ENCODE measurements at places on chromosomes 11 and 22.

GRCh38 chr11:107140983-107141382, 122.7 kb upstream of the GUCY1A2 start:
- DNase-seq = no peak

GRCh38 chr11:288478-289397, at the start of gene PGGHG:
Gene PGGHG (plus strand): TSS chr11:289126. CDS start chr11:289817, 691 bp downstream.
- DNase-seq = no peak

GRCh38 chr11:123518496-123519054, 88.5 kb downstream of the GRAMD1B start:
- no peak for DNase-seq

- DNase-seq = no peak
Observed at GRCh38 chr11:11993839-11994238, 14.6 kb downstream of the DKK3 start.

- DNase-seq = no peak
Observed at GRCh38 chr11:116217006-116217405, 555.8 kb downstream of the BUD13 start.

DNA sequence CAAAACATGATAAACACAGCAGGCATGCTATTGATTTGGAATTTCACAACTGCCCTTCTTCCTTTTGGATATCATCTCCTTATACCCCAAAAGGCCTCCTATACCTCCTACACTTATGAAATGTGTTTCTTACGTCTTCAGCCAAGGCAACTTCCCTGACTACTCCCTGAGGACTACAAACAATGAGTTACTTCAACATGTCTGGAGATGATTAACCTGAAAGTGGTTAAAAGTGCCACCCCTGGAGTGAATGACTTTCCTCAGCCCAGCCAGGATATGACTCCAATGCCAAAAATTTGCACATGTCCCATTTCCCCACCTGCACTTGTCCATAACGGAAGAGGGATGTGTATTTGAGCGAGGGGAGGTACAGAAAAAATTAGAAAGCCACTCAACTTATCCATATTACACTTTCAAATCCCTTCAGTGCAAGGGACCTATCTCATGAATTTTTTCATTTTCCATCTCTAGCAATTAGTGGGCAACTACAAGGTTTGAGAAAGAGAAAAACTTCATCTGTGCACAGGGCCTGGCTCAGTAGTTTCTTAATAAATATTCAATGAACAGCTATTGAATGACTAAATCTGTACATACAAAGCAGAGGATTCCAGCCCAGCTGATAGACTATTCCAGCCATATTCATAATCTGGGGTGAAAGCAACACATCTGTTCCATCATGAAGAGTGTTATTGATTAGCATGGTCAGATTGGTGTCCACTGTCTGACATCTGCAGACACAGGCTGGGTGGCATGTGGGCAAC, 36.8 kb downstream of the KIRREL3 start:
- DNase-seq = peak; percentile 16

DNA sequence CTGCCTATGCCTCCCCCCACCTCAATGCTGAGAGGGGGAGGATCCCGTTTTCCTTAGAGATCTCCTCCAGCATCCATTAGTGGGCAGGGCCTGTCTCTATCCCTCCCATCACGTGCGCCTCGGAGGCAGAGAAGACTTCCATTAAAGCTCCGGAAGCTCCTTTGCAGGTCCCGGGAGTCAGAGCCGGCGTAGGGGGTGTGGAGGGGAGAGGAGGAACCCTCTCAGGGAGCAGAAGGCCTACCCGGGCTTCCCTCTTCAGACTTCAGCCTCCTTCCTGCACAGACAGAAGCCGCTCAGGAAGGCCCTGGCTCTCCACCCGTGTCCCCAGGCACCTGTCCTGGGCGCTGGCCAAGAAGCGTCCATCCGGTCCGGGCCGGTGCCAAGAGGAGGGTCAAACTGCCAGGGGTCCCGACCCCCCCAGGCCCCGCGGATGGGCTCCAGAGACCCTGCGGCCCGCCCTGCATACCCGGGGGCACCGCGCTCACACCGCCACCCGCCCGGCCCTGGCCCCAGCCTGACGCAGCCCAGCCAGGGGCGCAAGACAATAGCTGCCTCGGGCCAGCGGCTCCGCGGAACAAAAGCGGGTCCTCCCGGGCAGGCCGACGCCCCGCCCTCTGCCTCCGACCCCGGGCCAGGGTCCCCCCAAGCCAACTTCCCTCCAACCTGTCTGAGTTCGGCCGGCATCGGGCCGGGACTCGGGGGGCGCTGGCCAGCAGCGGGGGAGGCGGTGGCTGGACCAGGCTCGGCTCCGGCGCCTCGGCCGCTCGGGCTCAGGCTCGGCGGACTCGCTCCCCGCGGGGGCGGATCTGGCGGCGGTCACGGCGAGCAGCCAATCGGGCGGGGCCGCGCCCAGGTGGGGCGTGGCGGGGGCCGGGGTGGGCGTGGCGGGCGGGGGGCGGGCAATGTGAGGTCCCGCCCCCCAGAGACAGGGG, 29.9 kb downstream of the ARVCF start:
- DNase-seq = no peak

DNA sequence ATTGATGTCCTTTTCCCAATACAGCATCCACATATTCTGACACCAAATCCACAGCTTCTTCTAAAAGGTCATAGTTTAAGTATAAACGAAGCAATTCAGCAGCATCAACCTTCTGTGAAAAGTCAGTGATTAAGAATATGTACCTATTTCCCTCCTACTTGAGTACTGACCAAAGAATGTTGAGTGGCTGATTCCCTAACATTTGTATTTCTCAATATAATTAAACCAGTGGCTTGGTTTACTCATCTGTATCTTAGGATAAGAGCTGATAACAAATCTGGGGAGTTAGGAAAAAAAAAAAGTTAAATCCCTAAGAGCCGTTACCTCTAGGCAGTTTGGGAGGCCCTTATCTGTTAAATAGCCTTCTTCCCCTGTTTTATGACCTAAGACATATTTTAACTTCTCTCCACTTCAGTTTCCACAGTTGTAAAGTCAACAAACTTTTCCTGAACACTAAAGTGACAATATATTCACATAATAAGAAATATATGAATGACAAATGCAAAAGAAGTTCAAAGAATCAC, 16.0 kb upstream of the FNBP4 start:
- DNase-seq = no peak

DNA sequence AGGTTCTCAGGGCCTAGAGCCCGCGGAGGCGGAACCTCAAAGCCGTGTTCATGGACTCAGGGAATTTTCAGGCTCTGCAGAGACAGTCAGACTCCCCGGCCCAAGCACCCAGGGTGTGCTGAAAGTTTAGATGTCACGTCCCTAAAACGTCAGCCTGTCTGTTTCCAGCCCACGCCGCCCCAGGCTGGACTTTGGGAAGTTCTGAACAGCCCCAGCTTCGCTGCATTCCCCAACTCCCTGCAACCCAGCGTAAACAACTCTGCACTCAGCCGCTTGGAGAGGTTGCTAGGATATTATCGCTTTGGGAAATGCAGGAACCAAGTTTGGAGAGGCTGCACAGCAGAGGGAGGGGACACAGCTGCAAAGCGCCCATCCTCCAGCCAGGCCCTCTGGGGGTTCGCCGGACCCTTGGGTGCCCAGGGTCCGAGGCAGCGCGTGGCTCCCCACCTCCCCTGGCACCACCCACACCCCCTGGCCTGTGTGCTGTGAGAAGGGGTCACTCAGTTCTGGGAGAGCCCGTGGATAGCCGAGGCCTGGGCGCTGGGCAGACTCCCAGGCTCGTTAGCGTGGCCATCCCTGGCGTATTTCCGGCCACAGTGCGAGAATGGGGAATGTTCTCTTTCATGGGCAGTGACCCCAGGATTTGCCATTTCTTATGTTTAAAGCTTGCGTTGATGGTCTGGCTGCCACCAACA, 120.5 kb upstream of the FGF3 start:
- no peak for DNase-seq

DNA sequence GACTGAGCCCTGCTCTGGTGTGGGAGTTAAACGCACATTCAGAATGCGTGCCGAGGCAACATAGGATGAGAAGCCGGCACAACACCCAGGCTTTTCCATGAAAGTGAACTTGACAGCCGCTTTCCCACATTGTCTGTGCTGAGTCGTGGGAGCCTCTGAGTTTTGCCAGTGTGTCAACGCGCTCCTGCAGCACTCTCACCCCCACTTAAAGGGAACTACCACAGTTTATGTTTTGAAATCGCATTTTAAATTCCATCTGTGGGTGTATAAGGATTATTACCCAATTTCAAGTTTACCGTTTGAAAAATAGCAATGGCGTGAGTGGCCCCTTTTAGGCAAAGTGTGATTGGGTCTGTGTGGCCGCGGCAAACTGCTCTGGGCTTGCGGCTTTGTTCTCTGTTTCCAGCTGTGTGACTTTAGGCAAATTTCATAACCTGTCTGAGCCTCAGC, 81.5 kb downstream of the FBLN1 start:
- no peak for DNase-seq

DNA sequence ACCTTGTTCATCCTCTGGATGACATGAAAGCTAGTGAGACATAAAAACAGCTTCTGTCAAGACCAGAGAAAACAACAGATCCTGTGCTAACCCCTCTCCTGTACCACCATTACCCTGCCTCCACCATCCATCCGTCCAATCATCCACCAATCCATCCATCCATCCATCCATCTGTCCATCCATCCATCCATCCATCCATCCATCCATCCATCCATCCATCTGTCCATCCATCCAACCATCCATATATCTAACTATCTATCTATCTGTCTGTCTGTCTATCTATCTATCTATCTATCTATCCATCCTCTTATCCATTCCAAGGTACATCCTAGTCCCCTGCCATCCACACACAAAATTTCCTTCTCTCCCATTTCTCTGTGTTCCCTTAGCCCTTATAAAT, 46.6 kb upstream of the ME3 start:
- no peak for DNase-seq

GRCh38 chr11:12897867-12898266, 111.2 kb upstream of the RASSF10 start:
- DNase-seq = no peak

- no peak for DNase-seq
Observed at GRCh38 chr11:86917589-86917988, 37.6 kb downstream of the FZD4 start.

- DNase-seq = peak; percentile 81
Observed at GRCh38 chr11:65479184-65480145, 19.4 kb upstream of the MALAT1 start.

DNA sequence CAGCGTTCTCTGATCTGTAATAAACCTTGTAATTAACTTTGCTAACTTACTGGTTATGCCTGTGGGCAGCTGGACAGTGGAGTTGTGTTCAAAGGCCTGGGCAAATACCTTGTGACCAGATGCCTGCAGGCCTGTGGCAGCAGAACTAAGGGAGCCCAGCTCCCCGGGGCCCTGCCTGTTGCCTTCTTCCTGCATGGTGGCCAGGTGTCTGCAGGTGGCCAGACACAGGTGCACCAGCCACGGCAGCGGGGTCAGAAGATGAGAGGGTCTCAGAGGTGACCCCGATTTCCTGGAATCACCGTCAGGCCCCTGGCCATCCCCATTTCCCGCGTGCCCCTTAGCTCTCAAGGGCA, 127.2 kb downstream of the OSBP2 start:
- no peak for DNase-seq

DNA sequence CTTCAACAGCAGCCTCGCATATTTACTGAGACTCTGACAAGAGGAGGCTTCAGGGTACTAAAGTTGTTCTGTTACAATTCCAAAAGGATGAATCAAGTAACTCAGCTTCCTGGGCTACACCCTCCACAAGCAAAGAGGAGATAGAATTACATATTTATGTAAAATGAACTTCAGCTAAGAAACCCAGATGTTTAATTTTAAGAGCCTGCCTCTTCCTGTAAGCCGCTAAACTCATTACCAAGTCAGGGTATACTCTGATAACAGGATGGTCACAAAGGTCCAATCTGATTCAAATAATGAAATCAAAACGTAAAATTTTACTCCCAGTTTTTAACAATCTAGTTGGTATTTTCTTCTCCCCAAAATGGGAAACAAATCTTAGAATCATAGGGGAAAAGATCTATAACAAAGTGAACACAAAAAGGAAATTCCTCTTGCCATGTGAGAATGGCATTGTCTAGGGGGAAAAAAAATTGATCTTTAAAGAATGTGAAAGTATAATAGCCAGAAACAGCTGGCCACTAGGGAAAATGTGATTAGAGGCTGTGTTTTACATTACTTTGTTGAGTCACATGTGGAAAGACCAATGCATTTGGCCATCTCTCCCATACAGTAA, 30.9 kb downstream of the CHEK2 start:
- peak; percentile 69 for DNase-seq

GRCh38 chr11:66727282-66728037, 1.6 kb downstream of the SPTBN2 start:
- no peak for DNase-seq

DNA sequence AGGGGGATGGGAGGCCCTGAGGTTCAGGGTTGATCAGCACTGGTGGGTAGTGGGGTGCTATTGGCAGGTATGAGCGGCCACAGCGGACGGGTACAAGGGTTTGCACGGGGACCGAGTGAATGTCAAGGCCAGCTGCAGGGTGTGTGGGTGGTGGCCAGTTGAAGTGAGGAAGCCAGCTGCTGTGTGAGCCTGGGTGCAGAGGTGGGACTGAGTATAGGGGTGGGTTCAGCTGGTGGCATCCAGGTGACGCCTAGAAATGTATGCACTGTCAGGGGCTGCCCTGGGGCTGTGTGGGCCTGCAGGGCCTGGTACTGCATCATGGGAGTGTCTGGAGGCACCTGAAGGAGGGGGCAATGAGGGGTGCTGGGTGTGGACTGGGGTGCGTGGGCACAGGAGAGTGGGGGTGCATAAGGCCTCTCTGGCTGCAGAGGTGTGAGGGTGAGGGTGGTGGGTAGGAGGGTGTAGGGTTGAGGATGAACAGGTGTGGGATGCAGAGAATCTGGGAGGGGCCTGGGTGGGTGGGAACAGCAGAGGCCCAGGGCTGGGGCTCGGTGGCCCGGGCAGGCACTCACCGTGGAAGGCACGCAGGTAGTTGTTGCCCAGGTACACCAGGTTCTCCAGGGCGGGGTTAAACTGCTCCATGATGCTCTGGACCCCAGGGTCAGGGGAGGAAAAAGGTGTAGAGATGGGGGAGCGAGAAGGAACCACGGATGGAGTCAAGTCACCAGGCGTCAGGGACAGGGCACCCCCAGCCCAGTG, 1.7 kb downstream of the BAIAP2L2 start:
- no peak for DNase-seq

DNA sequence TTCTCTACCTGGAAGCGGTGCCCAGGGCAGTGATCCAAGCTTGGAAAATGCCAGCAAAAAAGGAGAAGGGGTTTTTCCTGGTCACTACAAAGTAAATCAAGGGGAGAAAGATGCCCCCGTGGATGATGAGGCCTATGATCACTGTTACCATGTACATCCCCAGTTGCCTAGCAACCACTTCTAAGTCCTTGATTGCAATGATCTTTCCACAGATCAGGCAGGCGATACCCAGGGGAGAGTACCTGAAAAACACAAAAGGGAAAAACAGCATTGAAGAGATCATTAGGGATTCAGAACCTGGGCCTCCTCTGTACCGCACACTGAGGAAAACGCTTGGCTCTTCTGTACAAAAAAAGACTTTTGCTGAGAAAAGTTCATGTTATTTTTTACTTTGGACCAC, 127.1 kb downstream of the SLC1A2 start:
- no peak for DNase-seq
